Stimulated activated CD8-positive, alpha-beta memory T cell treated with anti-CD3 and anti-CD28 coated beads, Interleukin-4, amount 100 ng/mL, for 1 hour (primary cell): ENCODE measurements at places on chromosomes 7 and 10.

- DNase-seq: no peak
These were observed 371.8 kb upstream of the KCND2 start for GRCh38 chr7:119900996-119901672.

GRCh38 chr10:64115908-64116643 lies 594.9 kb downstream of the REEP3 start:
- DNase-seq: no peak

- no peak for DNase-seq
These were observed 209.1 kb upstream of the VWC2 start for GRCh38 chr7:49564379-49564714.

DNA sequence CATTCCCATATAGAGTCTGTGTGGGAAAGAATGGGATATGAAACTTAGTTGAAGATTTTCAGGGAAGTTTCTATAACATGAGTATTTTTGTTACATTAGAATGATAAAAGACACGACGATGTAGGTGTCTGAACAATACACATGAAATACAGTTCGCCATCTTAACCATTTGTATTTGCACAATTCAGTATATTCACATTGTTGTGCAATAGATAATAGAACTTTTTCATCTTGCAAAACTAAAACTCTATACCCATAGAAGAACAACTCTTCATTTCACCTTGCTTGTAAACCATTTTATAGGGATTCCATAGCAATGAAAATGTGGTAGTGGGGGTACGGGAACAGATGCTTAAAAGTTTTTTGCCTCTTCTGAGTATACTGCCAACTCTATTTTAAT lies 32.8 kb downstream of the SLC39A12 start:
- DNase-seq: no peak

DNA sequence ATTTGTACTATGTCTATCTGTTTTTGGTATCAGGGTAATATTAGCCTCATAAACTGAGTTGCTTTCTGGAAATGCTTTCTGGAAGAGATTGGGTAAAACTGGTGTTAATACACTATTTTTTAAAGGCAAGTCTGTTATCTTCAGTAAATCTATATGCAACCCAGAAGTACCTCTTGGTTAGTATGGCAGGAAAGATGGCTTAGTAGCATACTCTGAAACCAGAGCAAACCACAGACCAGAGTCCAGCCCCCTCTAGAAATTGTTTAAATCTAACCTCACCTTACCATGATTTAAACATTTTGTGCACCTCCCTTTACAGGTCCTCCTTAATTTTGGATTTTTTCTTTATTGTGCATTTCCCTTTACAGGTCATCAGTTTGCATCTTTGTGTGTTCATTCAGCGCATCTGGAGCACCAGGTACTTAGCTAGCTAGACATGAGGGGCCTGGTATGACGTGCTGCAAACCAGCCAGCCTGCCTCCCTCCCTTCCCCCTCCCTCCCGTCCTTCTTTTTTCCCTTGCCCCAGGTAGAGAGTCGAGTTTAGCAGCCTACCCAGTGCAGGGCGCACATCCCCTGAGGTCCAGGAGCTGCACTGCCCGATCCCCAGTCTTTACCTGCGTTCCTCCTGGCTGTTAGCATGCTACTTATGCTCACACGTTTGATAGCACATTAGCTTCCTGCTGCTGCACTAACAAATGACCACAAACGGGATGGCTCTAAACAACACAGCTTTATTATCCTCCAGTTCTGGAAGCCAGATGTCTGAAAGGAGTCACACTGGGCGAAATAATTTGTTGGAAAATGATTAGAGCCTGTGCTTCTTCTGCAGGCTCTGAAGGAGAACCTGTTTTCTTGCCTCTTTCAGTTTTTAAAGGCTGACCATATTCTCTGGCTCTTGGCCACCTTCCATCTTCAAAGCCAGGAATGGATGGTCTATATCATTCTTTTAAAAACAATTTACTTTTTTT lies 299.9 kb upstream of the HABP2 start:
- DNase-seq: no peak

- DNase-seq: no peak
These were observed 33.4 kb upstream of the PLPP4 start for GRCh38 chr10:120423431-120424197.

DNA sequence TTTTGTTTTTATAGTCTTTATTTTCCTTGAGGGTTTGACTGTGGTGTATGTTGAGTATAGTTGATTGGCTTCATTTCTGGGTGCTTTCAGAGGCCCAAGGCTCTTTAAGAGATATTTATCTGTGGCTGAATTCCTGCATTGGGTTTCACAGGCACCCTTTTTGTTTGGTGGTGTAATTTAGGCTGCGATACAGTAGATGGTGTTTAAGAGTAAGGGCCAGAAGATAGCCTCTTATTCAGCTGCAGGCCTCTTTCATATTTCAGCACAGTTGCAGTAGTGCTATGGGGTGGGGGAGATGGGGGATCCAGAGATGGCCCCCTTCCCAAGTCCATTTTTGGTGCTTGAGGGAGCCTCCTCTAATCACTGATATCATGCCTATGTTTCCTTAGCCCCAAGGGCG lies 69.7 kb downstream of the MGAM2 start:
- no peak for DNase-seq

DNA sequence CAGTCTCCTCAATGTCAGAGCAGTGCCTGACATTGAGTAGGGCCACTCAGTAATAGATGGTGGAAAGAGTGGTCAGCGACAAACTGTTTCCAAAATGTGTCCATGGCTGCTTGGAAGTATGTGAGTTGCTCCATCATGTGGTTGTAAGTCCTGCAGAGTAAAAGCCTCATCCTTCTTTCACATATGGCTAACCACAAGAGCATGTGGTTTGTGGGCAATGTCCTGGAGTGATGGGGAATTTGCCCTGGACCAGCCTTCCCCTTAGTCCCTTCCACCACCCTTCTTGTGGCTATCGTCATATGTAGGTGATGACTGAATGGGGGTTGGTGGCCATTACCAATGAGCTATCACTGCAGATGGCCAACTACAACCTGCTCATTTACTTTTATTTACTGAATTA lies 33.0 kb upstream of the PLXNA4 start:
- no peak for DNase-seq

- DNase-seq: no peak
These were observed 36.1 kb downstream of the CRHR2 start for GRCh38 chr7:30646154-30646553.

DNA sequence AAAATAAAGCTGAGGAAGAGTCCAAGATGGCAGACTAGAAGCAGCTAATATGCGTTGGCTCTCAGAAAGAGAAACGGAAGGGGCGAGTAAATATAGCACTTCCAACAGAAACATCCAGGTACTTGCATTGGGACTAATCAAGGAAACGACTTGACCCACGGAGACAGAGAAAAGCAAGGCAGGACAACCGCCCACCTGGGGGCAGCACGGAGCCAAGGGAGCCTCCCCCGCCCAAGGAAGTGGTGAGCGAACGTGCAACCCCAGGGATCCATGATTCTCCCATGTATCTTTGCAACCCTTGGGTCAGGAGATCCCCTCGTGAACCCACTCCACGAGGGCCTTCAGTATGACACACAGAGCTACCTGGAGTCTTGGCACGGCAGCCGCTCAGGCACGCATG lies 45.4 kb upstream of the GRM3 start:
- DNase-seq: no peak

- DNase-seq: no peak
These were observed 66.9 kb upstream of the DOCK1 start for GRCh38 chr10:126838316-126838715.

DNA sequence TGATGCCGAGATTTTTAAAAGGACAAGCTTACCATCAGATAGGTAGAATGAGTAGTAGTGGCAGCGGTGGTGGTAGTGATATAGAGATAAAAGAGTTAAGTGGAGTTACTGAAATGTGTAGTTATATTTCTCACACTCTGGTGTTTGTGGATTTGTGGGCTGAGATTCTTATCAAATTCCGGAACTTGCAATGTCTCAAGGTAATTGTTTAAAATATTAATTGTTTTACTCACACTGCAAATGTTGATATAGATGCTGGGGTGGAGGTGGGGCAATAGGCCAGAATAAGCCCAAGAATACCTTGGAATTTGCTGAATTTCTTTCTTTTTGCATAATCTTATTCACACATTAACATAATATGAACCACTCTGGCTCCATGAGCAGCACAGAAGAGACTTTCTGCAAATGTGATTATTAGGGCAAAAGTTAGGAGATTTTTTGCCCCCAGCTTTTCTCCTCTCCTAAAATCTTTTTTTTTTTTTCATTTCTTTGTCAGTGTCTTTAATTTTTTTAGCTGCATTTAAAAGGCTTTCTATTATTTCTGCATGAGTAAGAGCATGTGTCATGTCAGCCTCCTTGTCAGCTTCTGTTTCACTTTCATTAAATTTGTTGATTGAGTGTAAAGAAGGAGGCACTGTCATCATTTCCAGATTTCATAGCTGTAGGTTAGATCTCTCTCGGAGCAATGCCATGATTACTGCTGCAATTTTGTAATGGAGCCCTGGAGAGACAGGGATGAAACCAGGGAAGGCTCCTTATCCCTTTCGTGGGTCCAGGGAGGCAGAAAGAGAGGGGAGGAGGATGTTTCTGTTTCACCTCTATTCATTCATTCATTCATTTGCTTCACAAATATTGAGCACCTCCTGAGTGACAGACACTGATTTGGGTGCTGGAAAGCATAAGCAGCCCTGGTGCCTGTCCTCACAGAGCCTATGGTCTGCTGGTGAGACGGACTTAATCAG lies 13.1 kb upstream of the SGMS1 start:
- DNase-seq: no peak

GRCh38 chr10:112295853-112296830 lies 12.9 kb downstream of the TECTB start:
- no peak for DNase-seq

- no peak for DNase-seq
These were observed 19.5 kb downstream of the HYAL4 start for GRCh38 chr7:123864436-123864835.

DNA sequence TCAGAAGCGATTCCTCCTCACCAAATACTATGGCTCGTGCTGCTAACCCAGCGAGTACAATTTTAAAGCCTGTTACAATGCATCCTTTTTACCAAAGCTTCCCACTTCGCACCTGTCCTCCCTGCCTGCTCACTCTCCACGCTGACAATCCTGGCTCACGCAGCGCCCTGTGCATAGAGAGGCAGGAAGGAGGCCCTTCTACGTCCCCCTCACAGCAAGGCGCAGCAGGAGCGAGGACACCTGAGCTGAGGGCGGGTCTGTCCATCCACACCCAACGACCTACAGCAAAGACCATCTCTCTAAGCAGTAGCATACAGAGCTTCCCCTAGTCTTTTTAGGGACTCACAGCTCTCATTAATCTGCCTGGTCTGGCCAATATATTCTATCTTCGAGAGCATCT lies 46.0 kb downstream of the MKI67 start:
- DNase-seq: no peak

GRCh38 chr7:19920705-19921104 lies 147.3 kb upstream of the TMEM196 start:
- DNase-seq: no peak

DNA sequence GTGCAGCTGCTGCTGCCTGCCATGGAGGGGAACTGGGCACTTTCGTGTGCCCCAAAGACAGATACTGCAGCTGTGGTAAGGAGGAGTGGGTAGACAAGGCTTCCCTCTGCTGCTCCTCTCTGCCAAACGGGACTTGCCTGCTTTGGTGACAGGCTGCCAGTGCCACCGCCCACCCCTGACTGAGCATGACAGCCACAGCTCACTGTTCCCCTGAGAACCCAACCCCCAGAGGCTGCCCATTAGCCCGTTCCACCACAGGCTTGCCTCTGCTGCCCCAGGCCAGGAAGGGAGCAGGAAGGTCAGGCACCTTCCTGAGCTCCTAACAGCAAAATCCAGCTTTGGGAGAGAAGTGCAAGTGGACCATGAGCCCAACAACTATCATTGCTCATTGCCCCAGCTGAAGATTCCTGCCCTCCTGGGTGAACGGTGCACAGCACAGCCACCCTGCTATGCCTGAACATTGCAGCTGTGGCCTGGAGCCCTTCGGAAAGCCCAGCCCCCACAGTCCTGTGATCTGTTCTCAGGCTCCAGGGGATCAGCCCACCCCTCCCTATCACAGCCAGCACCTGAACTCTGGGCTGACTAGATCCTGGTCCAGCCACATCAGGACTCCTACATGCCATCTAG lies 58.7 kb upstream of the ANTXRL start:
- DNase-seq: no peak

DNA sequence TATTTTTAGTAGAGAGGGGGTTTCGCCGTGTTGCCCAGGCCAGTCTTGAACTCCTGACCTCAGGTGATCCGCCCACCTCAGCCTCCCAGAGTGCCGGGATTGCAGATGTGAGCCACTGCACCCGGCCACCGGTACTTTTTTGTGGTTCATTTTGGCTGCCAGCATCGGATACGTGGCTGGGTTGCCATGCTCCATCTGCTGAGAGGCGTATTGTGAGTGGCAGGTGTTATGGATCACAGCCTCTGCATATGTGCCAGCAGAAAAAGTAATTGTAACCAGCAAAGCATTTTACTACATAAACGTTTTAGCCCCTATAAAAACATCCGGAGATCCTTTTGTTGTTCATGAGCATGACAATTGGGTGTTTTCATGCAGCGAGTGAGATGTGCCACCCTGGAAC lies 7.1 kb downstream of the FOXK1 start:
- DNase-seq: no peak

DNA sequence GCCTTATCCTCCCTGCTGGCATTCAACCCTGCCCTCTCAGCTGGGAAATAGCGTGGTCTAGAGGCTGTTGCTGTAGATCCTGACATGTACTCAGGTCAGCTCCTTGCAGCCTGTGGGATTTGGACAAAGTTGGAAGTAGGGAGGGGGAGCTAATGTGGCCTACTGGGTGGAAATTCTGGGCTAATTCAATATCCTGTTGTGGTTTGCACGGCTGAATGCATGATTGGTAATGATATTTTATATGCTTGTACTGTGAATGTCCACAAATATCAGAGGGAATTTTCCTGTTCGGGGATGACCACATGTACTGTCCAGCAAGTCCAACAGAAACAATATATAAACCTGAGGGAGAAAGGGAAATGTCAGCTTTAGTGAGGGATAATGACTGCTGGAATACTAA lies 22.1 kb upstream of the NPVF start:
- no peak for DNase-seq

- no peak for DNase-seq
These were observed 220.8 kb upstream of the RNF32 start for GRCh38 chr7:156419782-156420181.
